ENCODE measurements at places on chromosomes 5 and 9.

GRCh38 chr5:123937230-123937629 is 425.3 kb downstream of the CSNK1G3 start:
- no peak for DNase-seq

GRCh38 chr5:155103146-155103545 is 89.6 kb downstream of the KIF4B start:
- DNase-seq, result no peak

DNA sequence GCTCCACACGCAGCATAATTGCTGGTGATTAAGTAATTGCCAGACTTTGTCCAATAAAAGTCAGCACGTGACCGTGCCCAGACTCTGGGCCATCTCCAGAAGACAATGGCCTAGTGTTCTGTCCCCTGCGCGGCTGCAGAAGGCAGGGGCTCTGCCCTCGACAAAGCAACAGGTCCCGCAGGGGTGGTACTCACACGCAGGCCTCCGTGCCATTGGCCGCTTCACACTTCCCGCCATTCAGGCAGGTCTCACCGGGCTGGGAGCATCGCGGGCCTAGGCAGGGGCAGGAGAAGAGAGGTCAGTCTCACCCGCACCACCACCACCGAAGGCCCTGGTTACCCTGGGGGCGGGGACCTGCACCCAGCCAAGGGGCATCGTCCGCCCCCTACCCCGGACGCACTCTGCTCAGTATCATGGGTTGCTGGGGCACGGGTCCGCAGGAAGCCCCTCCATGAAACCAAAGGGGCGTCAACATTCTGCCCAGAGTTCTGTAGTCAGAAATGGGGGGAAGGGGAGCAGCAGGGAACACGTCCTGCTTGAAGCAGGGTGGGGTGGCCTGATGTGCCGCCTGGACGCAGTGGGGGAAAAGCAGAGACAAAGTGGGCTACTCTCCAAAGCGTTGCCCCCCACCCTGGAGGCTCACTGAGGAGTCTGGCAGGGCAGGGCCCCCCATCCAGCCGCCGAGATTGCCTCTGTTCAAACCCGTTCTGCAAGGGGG is 1.9 kb downstream of the NOTCH1 start:
- no peak for DNase-seq

DNA sequence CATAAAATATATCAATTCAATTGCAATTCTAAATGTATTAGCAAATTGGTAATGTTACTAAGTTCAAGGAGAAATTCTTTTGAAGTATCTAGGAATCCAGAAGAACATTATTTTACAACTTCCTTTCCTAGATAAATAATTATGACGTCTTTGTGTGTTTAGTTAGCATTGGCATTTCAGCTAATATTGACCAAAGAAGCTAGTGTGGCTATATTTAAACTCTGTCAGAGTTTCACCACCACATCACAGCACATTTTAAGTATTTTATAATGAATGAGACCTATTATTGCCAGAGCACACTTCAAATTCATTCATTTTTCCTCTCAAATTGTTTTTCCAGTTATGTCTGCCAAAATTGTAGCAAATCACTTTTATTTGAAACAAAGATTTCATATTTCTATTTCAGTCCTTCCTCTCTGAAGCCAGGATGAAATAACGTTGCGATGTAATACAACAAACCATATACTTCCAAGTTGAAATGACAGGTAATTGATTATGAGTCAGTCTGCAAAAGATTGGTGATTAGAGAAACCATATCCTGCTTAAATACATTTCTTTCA is 18.9 kb downstream of the PLK2 start:
- no peak for DNase-seq

- DNase-seq, result no peak
Measured at GRCh38 chr9:130172858-130173665, 858 bp downstream of the NCS1 start.

DNA sequence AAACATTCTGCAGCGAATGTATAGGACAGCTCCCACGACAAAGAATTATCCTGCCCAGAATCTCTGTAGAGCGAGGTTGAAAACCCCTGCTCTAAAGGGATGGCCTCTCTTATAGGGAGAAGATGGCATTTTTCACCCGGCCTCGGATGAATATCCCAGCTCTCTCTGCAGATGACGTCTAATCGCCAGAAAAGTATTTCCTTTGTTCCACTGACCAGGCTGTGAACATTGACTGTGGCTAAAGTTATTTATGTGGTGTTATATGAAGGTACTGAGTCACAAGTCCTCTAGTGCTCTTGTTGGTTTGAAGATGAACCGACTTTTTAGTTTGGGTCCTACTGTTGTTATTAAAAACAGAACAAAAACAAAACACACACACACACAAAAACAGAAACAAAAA is 17.4 kb upstream of the RARS1 start:
- no peak for DNase-seq

GRCh38 chr5:92328584-92329259 is 945.6 kb upstream of the ARRDC3 start:
- no peak for DNase-seq

- DNase-seq, result no peak
Measured at GRCh38 chr9:135178498-135178897, 91.0 kb downstream of the OLFM1 start.

GRCh38 chr5:173974688-173975239 is 14.2 kb upstream of the C5orf47 start:
- no peak for DNase-seq

DNA sequence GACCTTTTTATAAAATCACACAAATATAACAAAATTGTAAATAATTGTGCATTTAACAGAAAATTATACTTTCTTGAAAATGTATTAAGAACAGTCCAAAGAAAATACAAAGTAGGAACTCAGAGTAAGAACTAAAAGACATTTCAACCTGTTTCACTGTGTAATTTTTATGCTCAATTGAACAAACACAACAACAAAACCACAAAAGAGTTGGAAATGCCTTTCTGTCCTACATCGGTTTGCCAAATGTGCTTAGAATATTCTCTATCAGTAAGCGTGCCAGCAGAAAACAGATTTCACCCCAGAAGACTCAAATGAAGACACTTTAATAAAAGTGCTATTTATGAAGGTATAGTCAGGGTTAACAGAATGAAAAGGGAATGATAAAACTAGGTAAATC is 592.1 kb downstream of the PRELID2 start:
- no peak for DNase-seq

DNA sequence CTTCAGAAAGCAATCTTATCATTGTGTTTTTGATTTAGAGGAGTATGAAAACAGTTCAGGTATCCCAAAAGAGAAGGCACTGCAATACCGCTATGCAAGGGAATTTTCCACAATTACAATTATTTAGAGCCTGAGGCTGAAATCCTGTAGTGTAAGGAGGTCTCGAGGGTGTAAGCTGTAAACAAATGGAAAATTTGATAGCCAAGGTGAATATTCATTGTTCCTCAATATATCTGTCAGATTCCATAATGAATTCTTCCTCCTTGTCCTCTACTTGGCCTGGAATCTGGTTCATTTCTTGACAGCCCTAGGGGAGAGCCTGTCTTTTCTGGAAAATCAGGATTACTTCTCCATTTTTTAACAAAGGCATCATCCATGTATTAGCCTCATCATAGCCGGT is 63.1 kb upstream of the SMARCA2 start:
- DNase-seq, result no peak

Data from central memory CD4-positive, alpha-beta T cell (primary cell).